ENCODE measurements at places on chromosomes 12 and 14. TPM values are rescaled to one million over a fixed set of nuclear protein-coding genes. Genes with fewer than 3 reads are reported as not detected.

DNA sequence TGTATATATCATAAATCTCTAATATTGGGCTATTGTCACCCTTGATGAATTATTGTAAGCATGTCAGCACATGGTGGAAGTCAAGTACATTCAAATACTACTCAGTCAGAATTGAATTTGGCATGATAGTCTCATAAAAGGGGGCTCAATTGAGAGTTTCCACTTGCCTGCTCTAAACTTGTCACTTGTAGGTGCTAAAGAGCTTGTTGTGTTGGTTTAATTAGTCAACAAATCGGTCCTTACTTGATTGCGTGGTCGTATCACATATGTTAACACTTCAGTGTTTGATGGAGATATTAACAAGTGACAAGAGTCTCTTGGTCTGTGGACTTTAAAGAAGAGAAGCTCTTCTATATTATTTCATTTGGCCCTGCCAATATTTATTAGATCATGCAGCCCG is 81.1 kb downstream of the NKX2-1 start:
- no peak for DNase-seq

The DNAH10 gene
- total RNA-seq: 0.09 TPM

GRCh38 chr14:57378661-57379060 is 11.7 kb upstream of the NAA30 start:
- no peak for DNase-seq

The RFX4 gene
- total RNA-seq: not detected

GRCh38 chr14:67425608-67426007 is 13.6 kb upstream of the PLEK2 start:
- DNase-seq: no peak

GRCh38 chr12:84397263-84397662 is 515.3 kb downstream of the SLC6A15 start:
- DNase-seq: peak; percentile 5

GRCh38 chr12:105485321-105485910 is 154.9 kb downstream of the C12orf75 start:
- DNase-seq: peak; percentile 67

GRCh38 chr12:52274521-52275120 is at the start of gene KRT86:
Gene KRT86, plus strand, starts transcription at chr12:52274645. Its CDS starts 27,272 bp downstream, at chr12:52301917.
- DNase-seq: no peak

- DNase-seq: peak; percentile 22
Measured at GRCh38 chr12:131390412-131391334, 320.2 kb upstream of the SFSWAP start.

The CDH24 gene
- 4.0 TPM for total RNA-seq

Data from A172 (cell line).